GOT3 (cell line): ENCODE measurements at places on chromosomes 11 and 22.

DNA sequence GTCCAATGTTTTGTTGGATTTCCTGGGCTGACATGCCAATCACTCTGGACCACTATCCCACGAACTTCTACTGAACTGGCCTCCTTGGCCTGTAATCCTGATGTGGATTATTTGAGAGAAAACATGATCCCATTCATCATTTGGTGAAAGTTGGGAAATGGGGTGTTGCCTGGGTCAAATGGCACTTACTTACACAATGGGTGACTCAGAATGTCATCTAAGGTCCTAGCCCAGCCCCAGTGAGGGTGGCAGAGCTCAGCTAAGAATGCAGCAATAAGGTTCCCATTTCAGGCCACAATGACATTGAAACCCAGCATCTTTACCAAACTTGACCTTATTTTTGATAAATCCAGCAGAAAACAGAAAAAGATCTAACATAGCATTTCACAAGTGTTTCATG, 8.0 kb upstream of the DSCAML1 start:
- no peak for DNase-seq

GRCh38 chr11:64642871-64643255, 51.8 kb downstream of the SLC22A12 start:
- DNase-seq: no peak

- no peak for DNase-seq
Measured at GRCh38 chr11:73223998-73224730, 6.1 kb downstream of the P2RY2 start.

- no peak for DNase-seq
Measured at GRCh38 chr11:103683576-103683975, 352.9 kb upstream of the DDI1 start.
